ENCODE measurements at places on chromosomes 2 and 18.

- no peak for DNase-seq
These were observed 113.6 kb downstream of the MRO start for GRCh38 chr18:50706199-50706598.

GRCh38 chr2:213068676-213069359 lies 82.6 kb downstream of the IKZF2 start:
- DNase-seq, result no peak

- DNase-seq, result no peak
These were observed 638.7 kb upstream of the FANCL start for GRCh38 chr2:58879834-58880233.

GRCh38 chr2:33391529-33392255 lies 84.8 kb upstream of the RASGRP3 start:
- no peak for DNase-seq

DNA sequence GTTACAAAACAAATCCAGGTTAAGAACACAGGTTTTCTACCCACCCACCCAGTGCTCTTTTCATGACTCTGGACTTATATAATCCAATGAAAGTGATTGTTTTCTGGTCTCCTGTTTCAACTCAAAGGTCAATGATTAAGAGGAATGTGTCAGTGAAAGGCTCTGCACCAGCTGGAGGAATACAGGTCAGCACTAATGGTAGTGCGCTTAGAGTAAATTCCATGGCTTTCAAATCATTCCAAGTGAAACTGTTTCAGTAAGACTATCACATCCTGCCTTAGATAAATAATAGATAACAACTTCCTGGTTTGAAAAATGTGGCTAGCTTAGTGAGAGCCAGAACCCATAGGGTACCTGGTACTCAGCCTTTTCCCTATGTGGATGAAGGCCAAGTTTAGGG lies 47.8 kb downstream of the SLC9A4 start:
- no peak for DNase-seq

- peak; percentile 15 for DNase-seq
These were observed 7.5 kb downstream of the SLC39A10 start for GRCh38 chr2:195664528-195664927.
